ENCODE measurements at places on chromosomes 6 and 20.
A peak's percentile ranks its signal among the peaks of the same experiment; 100 is the strongest.

- DNase-seq, result no peak
Observed at GRCh38 chr20:16548068-16548672, 25.1 kb downstream of the KIF16B start.

- DNase-seq, result no peak
Observed at GRCh38 chr6:127219869-127220268, 46.8 kb upstream of the RNF146 start.

- DNase-seq, result no peak
Observed at GRCh38 chr6:20055916-20056315, 156.4 kb downstream of the MBOAT1 start.

DNA sequence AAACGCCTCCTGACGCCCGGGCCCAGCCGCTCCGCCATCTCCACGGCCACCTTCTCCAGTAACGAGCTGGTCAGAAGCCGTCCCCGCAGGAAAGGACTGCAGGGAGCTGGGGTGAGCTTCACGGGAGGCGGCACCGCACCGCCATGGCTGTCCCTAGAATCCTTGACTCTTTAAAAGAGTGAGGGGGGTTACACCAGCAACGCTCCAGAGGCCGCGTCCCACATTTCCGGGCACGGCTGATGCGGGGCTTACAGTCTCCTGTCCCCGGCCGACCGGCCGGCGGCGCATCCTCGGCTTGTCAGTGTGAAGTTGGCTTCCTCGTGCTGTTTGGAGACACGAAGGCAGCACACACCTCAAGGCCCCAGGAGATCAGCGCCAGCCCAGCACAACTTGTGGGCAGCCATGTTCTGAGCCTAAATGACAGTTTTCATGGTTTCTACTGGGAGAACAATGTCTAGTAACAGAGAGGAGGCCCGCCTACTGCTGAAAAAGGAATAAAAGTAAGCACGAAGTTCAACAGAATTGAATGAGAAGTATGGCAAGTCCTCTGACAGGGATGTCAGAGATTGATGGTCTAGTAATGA is 30.4 kb downstream of the SLC2A4RG start:
- no peak for DNase-seq

GRCh38 chr6:157597461-157598312 is 216.7 kb downstream of the ZDHHC14 start:
- peak; percentile 16 for DNase-seq

DNA sequence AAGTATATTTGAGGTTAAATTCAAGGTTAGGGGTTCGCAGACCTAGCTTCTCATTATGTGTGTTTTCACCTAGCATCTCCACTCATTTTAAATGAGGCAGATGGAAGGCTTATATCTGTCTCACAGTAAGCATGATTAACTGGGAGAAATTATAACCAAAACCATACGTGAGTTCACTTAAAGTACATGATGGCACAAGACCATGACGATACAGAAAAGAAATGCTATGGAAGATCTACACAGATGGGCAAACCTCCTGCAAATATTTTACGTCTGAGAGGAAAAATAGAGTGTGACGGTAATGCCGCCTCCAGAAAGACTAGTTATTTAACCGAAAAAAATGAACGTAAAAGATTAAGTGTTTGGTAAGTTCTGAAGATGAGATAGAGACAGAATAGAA is 337.8 kb downstream of the FARS2 start:
- no peak for DNase-seq

DNA sequence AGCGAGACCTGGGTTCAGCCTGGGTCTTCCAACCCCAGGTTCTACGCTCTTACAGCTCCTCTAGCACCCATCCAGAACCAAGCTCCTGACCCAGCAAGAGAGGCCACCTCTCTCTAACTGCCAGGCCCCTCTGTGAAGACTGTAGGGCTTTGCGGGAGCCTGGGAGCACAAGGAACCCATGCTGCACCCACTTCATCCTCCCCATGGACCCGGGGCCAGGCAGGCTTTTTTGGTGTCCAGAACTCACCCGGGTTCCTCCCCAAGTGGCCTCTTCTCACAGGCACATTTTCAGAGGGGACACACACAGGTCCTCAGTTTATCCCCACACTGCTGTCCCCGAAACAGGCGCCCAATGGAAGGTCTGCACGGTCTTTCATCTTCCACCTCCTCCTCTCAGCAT is 145.9 kb downstream of the SYNDIG1 start:
- no peak for DNase-seq

- no peak for DNase-seq
Observed at GRCh38 chr6:44097782-44098317, 29.4 kb downstream of the MRPL14 start.

GRCh38 chr6:36659271-36659670 is 19.2 kb upstream of the CDKN1A start:
- no peak for DNase-seq

- DNase-seq, result peak; percentile 28
Observed at GRCh38 chr20:19944772-19945459, 72.2 kb upstream of the NAA20 start.

GRCh38 chr20:1391640-1392442 is 1.0 kb downstream of the FKBP1A start:
- no peak for DNase-seq

- DNase-seq, result no peak
Observed at GRCh38 chr6:154236646-154237301, 119.8 kb downstream of the IPCEF1 start.

- DNase-seq, result no peak
Observed at GRCh38 chr20:35010405-35011192, 54.9 kb downstream of the MYH7B start.

GRCh38 chr20:63316502-63316921 is 23.5 kb downstream of the COL20A1 start:
- no peak for DNase-seq

DNA sequence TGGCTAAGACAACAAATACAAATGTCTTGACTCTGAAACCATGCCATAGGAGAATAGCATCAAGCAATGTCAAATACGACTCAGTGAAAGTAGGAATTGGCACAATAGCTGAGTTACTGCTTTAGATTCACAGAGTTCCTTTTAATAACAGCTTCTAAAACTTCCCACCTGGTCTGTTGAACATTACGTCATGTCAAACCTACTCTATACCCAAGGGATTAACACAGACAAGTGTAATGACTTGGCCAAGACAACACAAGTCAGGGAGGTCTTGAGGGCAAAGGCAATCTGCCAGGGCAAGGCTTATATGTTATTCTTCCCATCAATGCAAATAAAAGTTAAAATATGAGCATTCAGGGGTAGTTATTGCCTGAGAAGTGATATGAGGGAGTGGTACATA is 265.1 kb upstream of the PRDM1 start:
- DNase-seq, result no peak

GRCh38 chr6:38603496-38603895 is 36.2 kb downstream of the BTBD9 start:
- no peak for DNase-seq

GRCh38 chr6:127403636-127404035 is 55.6 kb downstream of the KIAA0408 start:
- DNase-seq, result no peak

DNA sequence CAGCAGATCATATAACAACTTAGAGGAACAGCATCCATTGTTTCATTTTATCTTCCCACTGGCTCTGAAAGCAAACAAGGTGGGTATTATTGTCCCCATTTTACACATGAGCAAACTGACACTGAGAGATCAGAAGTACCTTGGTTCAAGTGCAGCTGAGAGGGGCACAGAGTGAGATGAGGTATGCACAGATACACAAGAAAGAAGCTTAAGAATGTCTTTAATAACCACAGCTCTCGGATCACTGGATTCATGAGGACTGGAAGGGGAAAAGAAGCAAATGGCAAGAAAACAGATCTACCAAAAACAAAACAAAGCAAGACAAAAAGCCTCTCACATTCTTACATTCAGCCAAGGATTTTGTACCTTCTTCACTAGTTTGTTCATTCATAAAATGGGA is 10.6 kb downstream of the SLC2A10 start:
- no peak for DNase-seq

- no peak for DNase-seq
Observed at GRCh38 chr6:48535582-48536009, 424.6 kb upstream of the PTCHD4 start.

GRCh38 chr6:18640754-18641153 is 253.6 kb downstream of the RNF144B start:
- DNase-seq, result no peak

- no peak for DNase-seq
Observed at GRCh38 chr6:84752118-84752850, 12.1 kb downstream of the TBX18 start.

GRCh38 chr20:63547725-63548480 is at the start of gene SRMS:
Gene SRMS, minus strand, starts transcription at chr20:63547749. Its CDS starts 286 bp downstream, at chr20:63547463.
- no peak for DNase-seq

DNA sequence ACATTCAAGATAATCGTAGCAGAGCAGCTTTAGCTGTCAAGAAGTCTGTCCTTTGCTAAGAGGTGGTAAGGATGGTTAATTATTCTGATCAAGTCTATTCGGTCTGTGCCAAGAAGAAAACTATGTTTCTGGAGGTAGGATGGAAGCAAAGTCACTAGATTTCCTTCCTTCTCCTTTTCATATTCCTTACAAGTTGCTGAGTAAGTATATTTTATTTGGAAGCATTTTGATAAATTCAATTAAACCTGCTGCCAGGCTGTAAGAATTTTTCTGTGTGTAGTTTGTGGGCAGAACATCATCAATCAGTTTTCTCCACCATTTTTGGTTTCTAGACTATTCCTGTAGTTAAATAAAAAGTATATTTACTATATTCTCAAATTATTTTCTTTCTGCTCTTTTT is 311.3 kb downstream of the PRKN start:
- no peak for DNase-seq

DNA sequence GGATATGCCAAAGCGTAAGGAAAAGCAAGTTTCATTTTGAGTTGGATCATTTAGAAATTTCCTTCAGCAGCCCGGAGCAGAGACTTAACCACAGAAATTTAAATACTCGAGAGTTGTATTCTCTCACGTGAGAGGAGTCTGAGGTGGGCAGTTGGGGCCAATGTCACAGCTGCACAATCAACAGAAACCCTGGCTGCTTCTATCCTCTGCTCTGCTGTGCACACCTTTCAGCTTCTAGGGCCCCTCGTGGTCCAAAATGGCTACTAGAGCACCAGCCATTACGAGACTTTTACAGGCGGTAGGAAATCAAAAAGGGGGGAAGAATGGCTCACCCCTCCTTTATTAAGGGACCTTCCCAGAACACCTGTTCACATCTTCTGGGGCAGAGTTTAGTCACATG is 153.9 kb downstream of the TAF4 start:
- DNase-seq, result no peak

DNA sequence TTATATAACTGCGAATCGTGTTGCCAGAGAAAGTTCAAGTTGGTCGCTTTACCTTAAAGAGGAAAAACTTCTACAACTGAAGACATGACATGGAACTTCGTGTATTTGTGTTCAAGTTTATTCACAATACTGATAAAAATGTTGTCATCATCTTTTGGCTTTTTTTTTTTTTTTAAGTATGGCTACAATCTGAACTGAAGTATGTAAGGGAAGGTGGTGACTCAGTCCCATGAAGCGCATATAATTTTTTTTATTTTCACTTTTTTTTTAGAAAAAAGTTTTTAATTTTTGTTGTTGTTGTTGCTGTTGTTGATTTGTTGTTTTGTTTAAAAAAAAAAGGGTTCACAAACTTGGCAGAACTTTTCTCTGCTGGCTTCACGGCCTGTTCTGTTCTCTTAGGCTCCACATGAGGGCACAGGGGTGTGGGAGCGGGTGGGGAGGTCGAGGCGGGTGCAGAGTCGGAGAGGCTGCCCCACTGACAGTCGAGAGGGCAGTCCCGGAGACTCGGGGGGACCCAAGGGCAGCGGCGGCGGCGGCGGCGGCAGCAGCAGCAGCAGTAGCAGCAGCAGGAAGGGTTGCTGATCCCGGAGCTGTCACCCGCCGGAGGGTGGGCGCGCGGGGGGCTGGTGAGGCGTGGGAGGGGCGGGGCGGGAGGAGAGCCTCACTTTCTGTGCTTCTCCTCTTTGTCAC is 17.0 kb downstream of the TFAP2A start:
- no peak for DNase-seq

GRCh38 chr6:21213492-21213891 is 380.1 kb upstream of the SOX4 start:
- DNase-seq, result no peak

GRCh38 chr20:46939031-46939965 is 44.7 kb downstream of the EYA2 start:
- no peak for DNase-seq

DNA sequence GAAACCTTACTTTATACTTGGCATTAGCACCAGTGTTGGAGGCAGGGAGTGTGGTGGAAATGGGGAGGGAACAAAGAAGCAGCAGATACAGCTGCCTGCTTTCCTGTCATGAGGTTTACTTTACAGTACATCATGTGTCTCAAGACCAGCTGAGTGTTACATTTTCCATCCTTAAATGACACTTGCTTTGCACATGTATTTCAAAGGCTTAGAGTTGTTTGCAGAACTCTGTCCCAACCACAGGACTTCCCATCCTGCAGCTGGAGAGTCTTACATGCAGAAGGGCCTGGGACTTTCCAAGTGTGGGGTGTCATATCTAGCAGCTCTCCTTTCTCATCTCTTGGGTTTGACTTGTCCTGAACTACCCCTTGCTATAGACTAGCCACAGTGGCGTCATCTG is 395.9 kb downstream of the DHX35 start:
- DNase-seq, result no peak

- DNase-seq, result no peak
Observed at GRCh38 chr20:9300080-9300479, 214.3 kb upstream of the LAMP5 start.

DNA sequence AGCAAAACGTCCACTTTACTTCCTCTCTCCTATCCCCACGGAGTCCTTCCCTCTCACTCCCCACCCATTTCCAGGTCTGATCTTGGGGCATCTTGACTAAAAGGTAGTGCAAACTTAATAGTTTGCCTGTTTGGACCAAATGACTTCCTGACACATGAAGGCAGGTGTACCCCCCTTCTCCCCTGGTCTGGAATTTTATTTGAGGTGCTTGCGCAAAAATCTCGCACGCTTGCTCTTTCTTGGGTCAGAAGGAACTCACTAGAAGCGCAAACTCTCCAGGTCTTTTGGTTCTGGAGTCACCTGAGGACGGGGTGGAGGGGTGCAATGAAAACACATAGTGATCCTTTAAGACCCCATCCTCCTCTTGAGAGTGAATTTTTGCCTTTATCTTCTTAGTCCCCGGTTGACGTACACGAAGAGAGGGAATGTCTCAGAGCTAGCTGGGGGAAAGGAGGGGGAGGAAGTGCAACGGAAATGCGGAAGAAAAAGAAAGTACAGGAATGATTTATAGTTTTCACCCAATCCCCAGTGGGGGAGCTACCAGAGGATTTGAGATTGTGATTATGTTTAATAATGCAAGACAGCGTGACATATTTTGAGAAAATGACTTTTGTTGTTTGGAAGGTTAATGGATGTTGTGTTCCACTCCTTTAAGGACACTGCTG is 4.9 kb downstream of the ADGRB3 start:
- no peak for DNase-seq

GRCh38 chr20:54772893-54773642 is 297.7 kb downstream of the DOK5 start:
- no peak for DNase-seq

GRCh38 chr20:33013701-33014326 is 6.3 kb downstream of the BPIFB2 start:
- no peak for DNase-seq

- no peak for DNase-seq
Observed at GRCh38 chr6:124780623-124781022, 181.6 kb upstream of the RNF217 start.
